ENCODE measurements at places on chromosomes 5 and 9.
A peak's percentile ranks its signal among the peaks of the same experiment; 100 is the strongest.

DNA sequence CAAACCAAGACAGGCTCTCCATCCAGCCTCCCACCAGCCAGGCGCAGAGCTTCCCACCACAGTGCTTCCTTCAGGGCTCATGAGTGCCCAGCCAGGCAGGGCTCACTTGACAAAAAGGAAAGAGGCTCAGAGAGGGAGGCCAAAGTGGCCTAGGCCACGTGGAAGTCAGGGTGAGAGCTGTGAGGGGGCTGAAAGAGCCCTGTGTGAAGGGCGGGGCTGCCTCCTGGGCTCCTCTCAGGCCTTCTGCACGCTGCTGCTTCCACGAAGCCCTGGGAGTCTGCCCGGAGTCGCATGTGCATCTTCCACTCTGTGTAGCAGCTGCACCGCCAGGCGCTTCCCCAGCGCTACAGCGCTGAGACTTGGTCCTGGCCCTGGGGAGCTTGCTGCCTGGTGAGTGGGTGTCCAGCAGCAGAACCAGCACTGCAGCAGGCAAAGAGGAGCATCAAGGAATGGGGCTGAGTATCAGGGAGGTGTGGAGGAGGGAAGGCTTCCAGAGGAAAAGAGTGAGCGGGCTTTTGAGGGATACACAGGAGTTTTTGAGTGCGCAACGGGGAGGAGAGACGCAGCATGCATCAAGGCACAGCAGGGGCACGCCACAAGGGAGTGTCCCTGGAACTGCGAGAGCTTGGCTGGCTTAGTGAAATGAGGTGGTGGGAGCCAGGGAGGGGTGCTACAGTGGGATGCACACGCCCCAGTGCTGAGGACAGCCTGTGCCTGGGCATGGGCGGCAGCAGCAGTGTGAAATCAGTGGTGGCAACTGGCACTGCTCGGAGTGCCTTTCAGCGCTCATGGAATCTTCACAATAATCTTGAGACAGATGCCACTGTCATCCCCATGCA lies 178.0 kb downstream of the GAPVD1 start:
- DNase-seq: no peak

DNA sequence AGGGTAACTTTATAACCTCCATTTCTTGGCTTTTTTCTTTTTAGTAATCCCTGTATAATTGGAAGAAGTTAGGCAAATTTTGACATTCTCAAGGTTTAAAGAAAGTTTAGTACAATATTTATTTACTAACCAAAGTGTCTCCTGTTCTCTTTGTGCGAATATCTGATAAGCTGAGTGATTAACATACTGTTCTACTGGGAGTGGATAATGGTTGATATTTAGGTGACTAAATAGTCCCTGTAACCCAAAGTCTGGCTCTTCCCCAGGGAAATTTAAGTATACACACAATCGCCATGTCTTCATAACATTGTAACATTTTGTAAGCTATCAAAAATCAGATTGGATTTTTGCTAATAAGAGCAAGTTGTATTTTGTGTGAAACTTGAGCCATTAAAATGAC lies 40.0 kb downstream of the CCNH start:
- DNase-seq: no peak

DNA sequence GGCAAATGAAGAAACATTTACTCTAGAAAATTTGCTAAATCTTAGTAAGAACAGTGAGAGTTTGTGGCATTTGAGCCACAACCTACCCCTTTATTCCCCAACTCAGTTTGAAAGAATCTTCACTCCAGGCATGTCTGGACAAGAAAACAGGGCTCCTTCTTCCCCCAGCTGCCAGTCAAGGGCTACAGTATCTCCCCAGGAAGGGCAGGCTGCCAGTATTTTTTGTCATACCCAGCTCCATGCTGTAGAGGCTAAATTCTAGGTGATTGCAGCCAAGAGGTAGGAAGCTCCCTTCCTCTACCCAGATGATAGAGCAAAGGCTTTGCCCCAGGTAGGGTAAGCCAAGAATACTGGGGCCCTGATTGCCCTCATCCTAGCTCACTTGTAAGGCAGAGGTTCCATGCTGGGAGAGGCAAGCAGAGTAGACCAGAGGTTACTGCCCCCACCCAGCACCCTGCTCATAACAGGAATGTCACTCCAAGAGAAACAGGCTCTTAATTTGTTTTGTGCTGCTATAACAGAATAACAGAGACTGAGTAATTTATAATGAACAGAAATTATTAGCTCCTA lies 20.0 kb upstream of the GRPEL2 start:
- DNase-seq: peak; percentile 29

- DNase-seq: no peak
Measured at GRCh38 chr9:127047971-127048370, 74.5 kb downstream of the ANGPTL2 start.

GRCh38 chr9:127176631-127177030 lies 54.2 kb upstream of the ANGPTL2 start:
- no peak for DNase-seq
